ENCODE measurements at places on chromosomes 5 and 9.

DNA sequence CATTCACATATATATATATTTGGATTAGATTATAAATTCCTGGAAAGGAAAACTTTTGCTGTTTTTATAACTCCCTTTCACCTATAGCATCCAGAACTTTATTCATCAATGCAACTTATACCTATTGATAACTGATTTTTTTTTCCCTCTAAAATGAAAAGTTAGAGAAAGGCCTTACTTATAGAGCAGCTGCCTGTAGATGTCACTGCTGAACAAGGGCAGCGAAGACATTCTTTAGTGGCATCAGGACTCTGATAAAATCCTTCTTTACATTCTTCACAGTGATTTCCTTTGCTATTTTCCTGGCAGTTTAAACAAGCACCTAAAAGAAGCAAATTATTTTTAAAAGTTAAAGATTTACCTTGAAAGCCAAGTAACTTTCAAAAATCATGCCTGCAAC lies 32.3 kb upstream of the CDK5RAP2 start:
- DNase-seq: peak; percentile 72

DNA sequence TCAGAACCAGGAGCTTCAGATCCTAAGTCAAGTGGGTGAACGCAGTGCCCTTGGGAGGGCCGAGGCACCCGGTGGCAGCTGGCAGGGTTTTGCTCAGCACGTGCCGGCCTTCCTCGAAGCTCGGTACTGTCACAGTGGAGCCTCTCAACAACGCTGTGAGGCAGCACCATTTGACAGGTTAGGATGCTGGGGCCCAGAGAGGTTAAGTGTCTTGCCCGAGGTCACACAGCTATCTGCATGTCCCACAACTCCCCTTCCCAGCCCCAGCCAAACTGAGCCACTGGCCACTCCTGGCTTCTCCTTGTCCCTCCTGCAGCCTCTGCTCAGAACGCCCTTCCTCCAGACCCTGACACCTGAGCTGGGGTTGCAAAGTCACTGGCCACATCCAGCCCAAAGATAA lies 43.7 kb upstream of the RPL26L1 start:
- no peak for DNase-seq

DNA sequence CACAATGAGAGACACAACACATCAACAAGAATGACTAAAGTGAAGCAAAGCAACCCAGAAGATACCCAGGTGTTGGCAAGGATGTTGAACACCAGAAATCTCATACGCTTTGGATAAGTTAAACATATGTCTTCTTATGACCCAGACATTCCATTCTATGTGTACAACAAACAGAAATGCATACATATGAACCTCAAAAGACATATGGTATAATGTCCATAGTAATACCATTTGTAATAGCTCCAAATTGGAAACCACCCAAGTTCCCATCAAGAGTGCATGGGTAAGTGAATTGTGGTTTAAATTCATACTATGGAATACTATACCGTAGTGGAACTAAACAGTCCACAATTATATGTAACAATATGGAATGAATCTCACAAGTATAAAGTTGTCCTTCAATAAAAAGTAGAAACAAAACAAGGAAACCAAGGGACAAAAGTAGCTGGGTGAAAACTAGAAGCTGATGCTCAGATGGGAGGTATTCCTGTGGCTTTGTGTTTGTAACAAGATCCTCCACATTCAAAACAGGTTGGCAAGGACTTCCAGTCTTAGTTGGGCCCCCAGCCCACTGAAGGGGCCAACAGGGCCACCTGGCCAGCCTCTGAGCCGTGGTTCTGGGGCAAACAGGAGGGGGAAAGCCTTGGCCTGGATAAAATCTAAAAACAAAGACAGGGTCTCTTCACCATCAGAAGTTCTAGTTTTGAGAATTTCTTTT lies 171.8 kb upstream of the PITX1 start:
- no peak for DNase-seq

DNA sequence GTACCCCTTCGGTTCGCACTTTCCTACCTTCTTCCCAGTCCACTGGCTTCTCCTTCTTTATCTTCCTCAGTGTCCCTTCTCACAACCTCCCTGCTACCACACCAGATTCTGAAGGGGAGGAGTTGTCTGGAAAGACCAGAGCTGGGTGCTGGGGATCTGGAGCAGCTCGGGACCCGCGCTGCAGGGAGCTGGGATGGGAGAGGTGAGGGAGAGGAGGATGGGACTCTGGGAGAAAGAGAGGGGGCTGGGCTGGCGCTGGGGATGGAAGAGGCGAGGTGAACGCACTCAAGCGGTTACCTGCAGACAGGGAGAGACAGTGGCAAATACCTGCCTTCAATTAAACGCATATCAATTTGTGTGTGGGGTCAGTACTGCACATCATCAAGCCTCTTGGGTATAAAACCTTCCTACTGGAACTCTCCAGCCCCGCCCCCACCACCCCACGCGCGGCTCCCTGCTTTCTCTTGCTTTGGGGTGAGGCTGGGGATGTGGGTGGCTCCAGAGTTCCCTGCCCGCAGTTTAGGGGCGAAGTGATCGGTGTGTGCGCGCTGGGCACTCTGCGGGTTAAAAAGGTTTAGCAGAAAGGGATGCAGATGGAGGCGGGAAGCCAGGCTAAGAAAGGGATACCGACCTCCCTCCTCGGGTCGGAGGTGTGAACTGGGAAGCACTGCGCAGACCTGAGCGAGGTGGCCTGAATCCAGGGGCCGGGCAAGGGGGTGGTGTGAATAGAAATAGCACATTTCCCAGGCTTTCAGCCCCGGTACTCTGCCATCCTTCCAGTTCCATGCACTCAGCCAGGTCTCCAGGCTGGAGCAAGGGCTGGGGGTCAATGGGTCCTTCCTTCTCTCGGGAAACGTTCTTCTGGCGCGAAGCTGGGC lies 977 bp upstream of the PAM start:
- no peak for DNase-seq

GRCh38 chr5:1442222-1443145 lies 2.8 kb downstream of the SLC6A3 start:
- DNase-seq: no peak

GRCh38 chr9:131319486-131319885 lies 30.0 kb downstream of the PLPP7 start:
- no peak for DNase-seq

DNA sequence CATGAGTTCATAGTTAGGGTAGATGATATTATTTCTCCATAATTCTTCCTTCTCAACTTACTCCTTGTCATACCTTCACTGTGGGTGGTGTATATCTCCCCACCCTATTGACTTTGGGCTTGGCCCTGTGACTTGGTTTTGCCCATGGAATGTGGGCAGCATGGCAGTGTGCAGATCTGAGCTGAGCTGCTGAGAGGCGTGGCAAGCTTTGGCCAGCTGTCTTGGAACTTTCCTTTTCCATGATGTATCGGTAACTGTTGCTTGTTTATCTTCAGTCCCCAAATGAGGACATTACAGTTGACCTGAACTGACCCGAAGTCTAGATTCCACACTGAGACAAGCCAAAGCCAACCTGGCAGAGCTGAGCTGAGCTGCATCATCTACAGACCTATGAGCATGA lies 70.4 kb downstream of the RALGPS1 start:
- peak; percentile 36 for DNase-seq

GRCh38 chr9:73872701-73873100 lies 624.4 kb upstream of the RORB start:
- no peak for DNase-seq

DNA sequence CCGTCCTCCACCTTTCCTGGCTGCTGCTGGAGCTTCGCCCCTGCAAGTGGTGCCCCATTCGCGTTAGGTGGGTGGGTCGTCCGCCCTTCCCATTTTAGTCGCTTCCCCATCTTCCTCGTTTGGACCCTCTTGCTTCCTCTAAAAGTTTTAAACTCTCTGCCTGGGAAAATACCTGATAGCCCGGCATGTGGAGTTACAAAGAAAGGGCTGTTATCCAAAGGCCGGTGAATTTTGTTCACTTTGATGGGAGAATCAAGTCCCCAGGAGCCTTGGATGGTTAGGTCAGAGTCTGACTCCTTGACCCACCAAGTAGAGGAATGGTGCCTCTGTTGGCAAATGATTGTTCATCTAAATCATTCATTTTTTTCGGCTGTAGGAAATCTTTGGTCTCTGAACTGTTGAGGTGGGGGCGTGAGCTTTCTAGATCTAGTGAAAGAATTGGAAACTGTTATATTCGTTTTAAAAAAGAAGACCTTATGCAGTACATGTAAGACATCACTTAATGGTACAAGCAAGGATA lies 29.5 kb upstream of the APC start:
- DNase-seq: peak; percentile 44

DNA sequence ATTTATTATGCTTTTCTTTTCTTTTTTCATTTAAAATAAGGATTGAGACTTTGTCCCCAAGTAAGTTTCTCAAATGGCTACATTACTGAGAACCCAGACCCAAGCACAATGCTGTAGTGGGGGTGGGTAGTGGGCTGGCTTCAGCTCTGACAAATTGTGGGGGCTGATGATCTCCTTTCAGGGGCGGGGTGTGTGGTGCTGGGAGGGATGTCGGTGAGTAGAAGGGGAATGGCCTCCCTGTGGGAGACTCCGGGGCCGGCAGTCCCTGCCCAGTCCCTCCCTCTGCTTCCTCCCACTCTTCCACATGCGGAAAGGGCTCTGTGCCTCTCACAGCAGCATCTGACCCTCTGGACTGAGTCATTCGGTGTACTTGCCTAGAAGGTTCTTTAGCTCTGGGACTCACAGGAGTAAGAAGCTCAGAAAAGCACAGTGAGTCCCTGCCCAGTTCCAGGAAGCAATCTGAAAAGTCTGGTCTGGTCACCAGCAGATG lies 14.3 kb downstream of the CD180 start:
- no peak for DNase-seq

DNA sequence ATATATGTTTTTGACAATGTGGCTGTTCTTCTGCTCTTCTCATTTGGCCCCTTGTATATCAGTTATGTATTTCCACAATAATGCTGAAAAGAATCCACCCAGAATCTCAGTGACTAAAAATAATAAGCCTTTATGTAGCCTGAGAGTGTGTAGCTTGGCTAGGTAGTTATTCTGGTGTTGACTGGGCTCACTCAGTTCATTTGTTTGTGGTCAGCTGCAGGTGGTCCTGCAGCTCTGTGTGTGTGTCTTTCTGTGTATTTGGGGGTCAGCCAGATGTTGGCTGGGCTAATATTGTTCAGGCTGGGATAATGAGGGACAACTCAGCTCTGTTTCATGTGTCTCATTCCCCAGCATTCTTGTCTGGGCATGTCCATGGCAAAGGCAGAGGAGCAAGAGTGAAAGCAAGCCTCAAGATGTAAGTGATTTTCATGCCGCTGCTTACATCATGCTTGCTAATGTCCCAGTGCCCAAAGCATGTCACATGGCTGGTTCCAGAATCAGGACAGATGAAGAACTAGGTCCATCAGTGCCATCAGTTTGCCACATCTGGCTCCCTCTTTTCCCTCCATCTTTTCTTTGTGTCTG lies 162.8 kb downstream of the KCTD16 start:
- DNase-seq: no peak

GRCh38 chr5:88658886-88659285 lies 224.1 kb downstream of the MEF2C start:
- DNase-seq: peak; percentile 39

DNA sequence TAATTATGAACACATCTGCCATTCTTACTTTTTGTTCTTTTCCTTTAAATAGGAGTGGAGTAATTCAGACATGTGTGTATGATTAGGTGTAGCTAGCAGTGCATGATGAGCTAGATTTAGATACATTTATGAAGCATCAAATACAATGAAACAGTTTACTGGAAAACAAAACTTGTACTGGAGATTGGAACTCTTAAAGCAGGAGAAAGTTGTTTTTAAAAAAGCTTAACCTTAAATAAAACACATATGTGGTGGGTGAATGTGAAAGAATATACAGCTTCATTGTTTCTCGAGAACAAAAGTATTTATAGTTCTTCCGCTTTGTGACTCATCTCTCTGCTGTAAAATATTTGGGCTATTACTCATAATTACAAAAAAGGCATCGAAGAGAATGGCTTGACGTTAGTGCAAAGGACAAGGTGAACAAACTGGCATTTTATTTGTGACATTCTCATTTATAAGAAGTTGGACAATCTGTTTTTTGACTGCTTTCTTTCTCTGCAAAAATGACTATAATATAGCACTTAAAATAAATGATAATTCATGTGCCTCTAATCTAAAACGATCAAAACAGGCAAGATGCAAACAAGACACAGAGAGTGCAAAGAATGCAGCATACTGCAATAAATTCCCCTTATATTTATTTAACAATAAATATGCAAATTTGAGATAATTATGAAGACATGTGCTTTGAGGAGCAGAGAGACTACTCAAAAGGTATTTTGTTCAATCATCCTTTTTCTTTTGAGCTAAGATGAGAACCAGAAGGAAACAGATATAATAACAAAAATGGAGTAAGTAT lies 478.8 kb downstream of the CETN3 start:
- no peak for DNase-seq

DNA sequence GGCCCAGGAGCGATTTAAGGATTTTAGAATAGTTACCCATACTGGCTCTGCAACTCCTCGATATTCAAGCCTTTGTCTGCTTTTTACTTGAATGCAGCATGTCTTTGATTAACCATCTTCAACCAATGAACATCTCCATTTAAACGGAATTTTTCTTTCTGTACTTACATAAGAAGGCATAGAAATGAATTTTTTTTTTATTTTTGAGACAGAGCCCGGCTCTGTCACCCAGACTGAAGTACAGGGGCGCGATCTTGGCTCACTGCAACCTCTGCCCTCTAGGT lies 825 bp upstream of the RIOK2 start:
- DNase-seq: no peak

DNA sequence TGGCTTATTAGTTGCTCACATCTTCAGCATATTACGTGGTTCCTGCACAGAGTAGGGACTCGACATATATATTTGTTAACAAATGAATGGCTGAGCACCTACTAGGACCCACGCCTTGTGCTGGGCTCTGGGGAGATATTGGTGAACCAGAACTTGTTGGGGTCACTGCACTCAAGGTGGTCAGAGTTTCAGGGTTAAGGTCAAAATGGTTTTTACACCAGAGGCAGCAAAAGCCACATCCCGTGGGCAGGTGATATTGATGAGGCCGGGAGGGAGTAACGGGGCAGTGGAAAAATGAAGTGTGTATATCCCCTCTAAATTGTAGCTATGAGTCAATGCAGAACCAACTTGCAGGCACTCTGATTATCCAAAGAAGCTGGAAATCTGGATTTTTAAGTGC lies 136.5 kb upstream of the KLF4 start:
- no peak for DNase-seq

- no peak for DNase-seq
Observed at GRCh38 chr9:85130260-85130659, 460.7 kb downstream of the NTRK2 start.

GRCh38 chr9:125470767-125471580 lies 209.3 kb downstream of the GAPVD1 start:
- DNase-seq: no peak

- DNase-seq: peak; percentile 45
Observed at GRCh38 chr9:124297551-124297901, 39.8 kb downstream of the NEK6 start.
